ENCODE measurements at places on chromosomes 2 and 18. TPM values are rescaled to one million over a fixed set of nuclear protein-coding genes. Genes with fewer than 3 reads are reported as not detected.

HRH4 gene
- not detected for polyA plus RNA-seq

- DNase-seq, result no peak
These were observed 41.3 kb downstream of the RRM2 start for GRCh38 chr2:10163498-10164486.

GRCh38 chr2:30764021-30764800, 43.0 kb downstream of the CAPN13 start:
- DNase-seq, result no peak

- DNase-seq, result peak; percentile 83
These were observed 29.0 kb upstream of the MAL start for GRCh38 chr2:94996305-94997100.

DNA sequence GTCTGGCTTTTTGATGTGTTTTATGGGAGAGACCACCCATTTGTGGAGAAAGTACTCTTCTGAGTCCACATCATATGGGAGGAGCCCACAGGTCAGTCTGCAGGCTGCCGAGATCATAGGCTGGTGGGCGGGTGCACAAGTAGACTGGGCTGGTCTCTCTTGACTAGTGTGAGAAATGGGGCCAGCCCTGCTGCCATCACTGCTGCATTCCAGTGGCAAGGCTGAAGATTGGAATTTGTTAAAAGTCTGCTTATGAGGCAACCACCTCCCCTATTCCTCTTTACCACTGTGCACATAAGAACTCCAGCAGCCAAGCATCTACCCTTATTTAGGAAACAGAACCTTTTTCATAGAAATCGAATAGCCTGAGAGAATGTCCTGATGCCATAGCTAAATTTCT, 200.7 kb downstream of the DIS3L2 start:
- no peak for DNase-seq

All from kidney (tissue), 22 donors.